ENCODE measurements at places on chromosomes 7 and 10. TPM values are rescaled to one million over a fixed set of nuclear protein-coding genes. Genes with fewer than 3 reads are reported as not detected.

Gene ZNF503
- polyA plus RNA-seq = 3.1 TPM

Gene POLD2
- polyA plus RNA-seq = 140 TPM

GRCh38 chr7:94396596-94396995, 1.9 kb downstream of the COL1A2 start:
- H3K27ac ChIP-seq = no peak overlapping the region
- H3K27me3 ChIP-seq = peaks cover 9% of the 10 kb centered on the region
- no peak overlapping the region for H3K4me3 ChIP-seq
- H3K36me3 ChIP-seq = no peaks in the 10 kb centered on the region
- peaks cover 9% of the 10 kb centered on the region for H3K4me1 ChIP-seq

GRCh38 chr10:51288511-51288910, 214.2 kb downstream of the PRKG1 start:
- no peaks in the 10 kb centered on the region for H3K36me3 ChIP-seq
- no peaks in the 10 kb centered on the region for H3K27me3 ChIP-seq
- no peak overlapping the region for H3K27ac ChIP-seq
- H3K4me3 ChIP-seq = no peak overlapping the region
- H3K4me1 ChIP-seq = no peaks in the 10 kb centered on the region
